ENCODE measurements at places on chromosomes 6 and 20. TPM values are rescaled to one million over a fixed set of nuclear protein-coding genes. Genes with fewer than 3 reads are reported as not detected.

- DNase-seq: no peak
- no peaks in the 10 kb centered on the region for H3K27me3 ChIP-seq
- no peaks in the 10 kb centered on the region for H3K36me3 ChIP-seq
- no peak overlapping the region for H3K4me3 ChIP-seq
- peaks cover 14% of the 10 kb centered on the region for H3K4me1 ChIP-seq
These were observed 182.0 kb upstream of the MYLIP start for GRCh38 chr6:15946701-15947385.

DNA sequence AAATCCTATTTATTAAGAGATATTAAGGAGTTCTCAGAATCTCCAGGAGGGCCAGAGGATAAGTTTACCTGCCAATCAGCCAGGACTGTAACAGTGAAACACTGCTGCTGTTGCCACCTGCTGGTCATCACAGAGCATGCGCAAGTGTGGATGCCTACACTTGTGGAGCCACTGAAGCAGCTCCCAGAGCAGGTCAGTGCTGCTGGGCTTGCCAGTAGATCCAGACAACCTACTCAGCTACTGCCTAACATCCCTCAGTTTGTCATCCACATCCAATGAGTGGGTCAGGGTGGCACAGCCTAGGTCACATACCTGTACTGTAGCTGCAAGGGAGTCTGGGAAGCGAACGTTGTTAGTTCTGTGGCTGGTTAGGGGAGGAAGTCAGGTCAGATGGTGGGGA is 18.3 kb upstream of the NHSL1 start:
- no peak overlapping the region for H3K4me3 ChIP-seq
- DNase-seq: peak; percentile 85

DNA sequence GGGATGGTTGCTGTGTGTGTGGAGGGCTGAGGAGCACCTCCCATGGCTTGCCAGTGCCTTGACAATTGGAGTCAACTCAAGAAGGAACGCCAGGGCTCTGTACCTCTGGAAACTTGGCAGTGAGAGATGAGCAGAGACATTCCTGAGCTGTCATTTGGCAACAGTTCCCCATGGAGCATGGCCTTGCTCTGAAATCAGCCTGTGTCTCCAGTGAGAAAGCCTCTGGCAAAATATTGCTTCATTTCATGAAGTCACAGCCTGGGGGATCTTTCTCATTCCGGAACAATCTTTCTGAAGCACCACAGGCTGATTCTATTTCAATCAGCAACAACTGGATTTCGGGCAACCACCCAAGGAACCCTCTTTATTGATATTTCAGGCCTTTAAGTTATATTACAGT is 52.2 kb upstream of the FNDC1 start:
- H3K36me3 ChIP-seq: no peaks in the 10 kb centered on the region
- no peak overlapping the region for H3K27ac ChIP-seq
- DNase-seq: no peak
- no peaks in the 10 kb centered on the region for H3K4me1 ChIP-seq

GRCh38 chr6:42873313-42873712 is 6.1 kb upstream of the RPL7L1 start:
- H3K36me3 ChIP-seq: no peaks in the 10 kb centered on the region
- no peak overlapping the region for H3K27ac ChIP-seq
- H3K4me3 ChIP-seq: no peak overlapping the region
- H3K27me3 ChIP-seq: no peaks in the 10 kb centered on the region
- no peak for DNase-seq

The REM1 gene
- not detected for polyA plus RNA-seq

DNA sequence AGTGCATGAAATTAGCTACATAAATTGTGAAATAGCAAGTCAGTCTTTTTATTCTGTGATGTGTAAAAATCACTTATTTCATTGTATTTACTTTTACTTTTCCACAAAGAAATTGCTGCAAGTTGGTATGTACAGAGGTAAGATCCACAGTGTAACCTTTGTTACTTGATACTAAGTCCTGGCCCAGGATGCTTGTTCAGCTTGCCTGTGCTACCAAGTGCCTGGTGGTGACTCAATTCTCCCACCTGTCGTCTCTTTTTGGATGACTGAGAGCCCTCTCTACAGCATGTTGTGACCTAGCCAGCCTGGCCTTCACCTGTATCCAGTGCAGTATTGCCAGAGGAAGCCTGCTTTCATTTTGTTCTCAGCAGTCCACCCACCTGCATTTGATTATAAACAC is 54.9 kb downstream of the ANKRD6 start:
- no peaks in the 10 kb centered on the region for H3K36me3 ChIP-seq
- no peaks in the 10 kb centered on the region for H3K27me3 ChIP-seq
- DNase-seq: no peak
- H3K4me1 ChIP-seq: peaks cover 30% of the 10 kb centered on the region
- no peak overlapping the region for H3K27ac ChIP-seq
- H3K4me3 ChIP-seq: no peak overlapping the region

The MCHR2 gene
- not detected for polyA plus RNA-seq

The TUBB1 gene
- polyA plus RNA-seq: not detected

The DBNDD2 gene
- polyA plus RNA-seq: 62.5 TPM

- peak within 1 kb of the TSS; percentile 86 for H3K4me3 ChIP-seq
- H3K27me3 ChIP-seq: no peaks in the 10 kb centered on the region
- no peak within 1 kb of the TSS for H3K27ac ChIP-seq
- DNase-seq: peak; percentile 65
- H3K4me1 ChIP-seq: peaks cover 15% of the 10 kb centered on the region
- no peaks in the 10 kb centered on the region for H3K36me3 ChIP-seq
These were observed at the start of gene EPB41L1 for GRCh38 chr20:36154700-36155628. EPB41L1 (plus strand) TSS chr20:36154740; CDS start chr20:36173778, 19,038 bp downstream.

GRCh38 chr6:130932921-130933320 is 105.7 kb downstream of the SMLR1 start:
- H3K4me3 ChIP-seq: no peak overlapping the region
- peak overlapping the region; percentile 17 for H3K27ac ChIP-seq
- no peak for DNase-seq
- H3K4me1 ChIP-seq: peaks cover 26% of the 10 kb centered on the region

GRCh38 chr20:8242827-8243724 is 111.0 kb downstream of the PLCB1 start:
- no peak overlapping the region for H3K27ac ChIP-seq
- H3K36me3 ChIP-seq: no peaks in the 10 kb centered on the region
- no peaks in the 10 kb centered on the region for H3K27me3 ChIP-seq
- no peaks in the 10 kb centered on the region for H3K4me1 ChIP-seq

- H3K4me1 ChIP-seq: no peaks in the 10 kb centered on the region
- no peak overlapping the region for H3K27ac ChIP-seq
- no peak for DNase-seq
- H3K4me3 ChIP-seq: no peak overlapping the region
These were observed 467.4 kb downstream of the CDC5L start for GRCh38 chr6:44854712-44855443.

DNA sequence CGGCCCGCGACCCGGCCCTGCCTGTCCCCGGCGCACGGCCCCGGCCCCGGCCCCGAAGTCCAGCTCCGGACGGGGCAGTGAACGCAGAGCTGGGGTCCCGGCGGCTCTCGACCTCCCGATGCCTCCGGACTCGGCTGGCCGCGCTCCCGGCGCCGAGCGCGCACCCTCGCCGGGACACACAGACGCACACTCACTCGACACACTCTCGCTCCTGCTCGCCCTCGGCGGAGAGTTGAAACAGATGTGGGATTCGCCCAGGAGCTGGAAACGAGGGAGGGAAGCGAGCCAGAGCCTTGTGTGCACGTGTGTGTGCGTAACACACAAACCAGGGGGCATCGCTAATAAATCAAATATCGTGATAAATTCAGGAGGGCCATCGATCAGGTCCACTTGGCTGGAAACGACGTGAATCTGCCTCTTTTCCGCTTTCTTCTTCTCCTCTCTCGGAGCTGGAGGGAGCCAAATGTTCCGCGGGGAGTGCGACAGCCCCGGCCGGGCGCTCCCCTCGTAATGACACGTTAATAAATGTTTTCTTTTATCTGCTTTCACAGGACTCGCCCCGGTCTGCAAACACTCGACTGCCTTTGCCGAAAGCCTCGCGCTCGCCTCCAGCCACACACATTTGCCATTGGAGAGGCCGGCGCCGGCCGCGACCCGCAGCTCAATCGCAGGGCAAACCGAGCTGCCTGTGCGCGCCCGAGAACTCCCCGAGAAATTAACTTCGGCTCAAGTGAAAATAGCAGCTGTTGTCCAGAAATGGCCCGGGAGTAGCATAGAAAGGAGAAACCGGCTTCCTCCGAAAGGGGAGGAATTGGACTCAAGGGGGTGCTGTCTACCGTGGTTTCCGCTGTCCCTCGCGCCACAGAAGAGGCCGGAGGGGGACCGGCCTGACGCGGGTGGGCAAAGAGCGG is 828 bp upstream of the SULF2 start:
- H3K4me1 ChIP-seq: peaks cover 12% of the 10 kb centered on the region
- H3K36me3 ChIP-seq: no peaks in the 10 kb centered on the region
- peak; percentile 77 for DNase-seq

- no peaks in the 10 kb centered on the region for H3K27me3 ChIP-seq
- no peak overlapping the region for H3K4me3 ChIP-seq
- no peak for DNase-seq
- no peak overlapping the region for H3K27ac ChIP-seq
These were observed 411.4 kb downstream of the ESR1 start for GRCh38 chr6:152218887-152219286.

The XRN2 gene
- 113 TPM for polyA plus RNA-seq

GRCh38 chr6:29990931-29991330 is 48.6 kb downstream of the HLA-A start:
- DNase-seq: no peak
- no peaks in the 10 kb centered on the region for H3K4me1 ChIP-seq
- no peaks in the 10 kb centered on the region for H3K27me3 ChIP-seq
- no peak overlapping the region for H3K27ac ChIP-seq
- no peaks in the 10 kb centered on the region for H3K36me3 ChIP-seq

DNA sequence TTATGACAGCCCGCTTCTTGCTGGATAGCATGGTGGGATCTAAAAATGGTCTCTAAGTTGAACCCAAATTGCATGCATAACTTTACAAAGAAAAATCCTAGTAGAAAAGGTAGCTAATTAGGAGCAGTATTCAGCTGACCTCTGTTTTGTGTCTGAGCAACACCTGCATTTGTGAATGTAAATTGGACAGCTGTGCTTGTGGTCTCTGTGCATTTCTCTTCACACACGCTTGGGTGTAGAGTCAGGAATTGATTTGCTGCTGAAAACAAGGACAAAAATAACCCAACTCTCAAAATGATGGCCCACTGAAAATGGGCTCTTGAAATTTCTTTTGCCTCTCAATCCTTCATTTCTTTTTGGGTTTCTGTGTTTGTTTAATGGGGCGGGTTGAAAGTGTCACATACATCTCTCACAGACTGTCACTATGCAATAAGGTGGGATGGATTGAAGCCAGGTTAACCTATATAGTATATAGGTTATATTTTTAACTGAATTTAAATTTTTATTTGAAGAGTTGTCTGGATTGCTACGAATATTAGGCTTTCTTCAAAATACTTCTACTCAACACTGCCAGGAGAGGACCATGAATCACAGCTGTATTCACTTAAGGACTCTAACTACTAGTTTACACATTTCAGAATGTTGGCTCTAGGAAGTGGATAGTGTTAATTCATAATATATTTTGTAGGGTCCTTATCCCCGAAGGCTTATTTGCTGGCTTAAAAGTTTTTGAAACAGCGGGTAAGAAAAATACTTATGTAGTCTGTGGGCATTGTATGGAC is 46.5 kb downstream of the SOBP start:
- no peaks in the 10 kb centered on the region for H3K36me3 ChIP-seq
- H3K27me3 ChIP-seq: no peaks in the 10 kb centered on the region
- H3K4me1 ChIP-seq: peaks cover 52% of the 10 kb centered on the region
- no peak overlapping the region for H3K4me3 ChIP-seq
- no peak for DNase-seq

Measured in GM23338 (cell line).